Stimulated activated naive CD4-positive, alpha-beta T cell treated with Interleukin-2 at 50 U/mL for 16 hours (primary cell): ENCODE measurements at places on chromosomes 12 and 14.
A peak's percentile ranks its signal among the peaks of the same experiment; 100 is the strongest.

DNA sequence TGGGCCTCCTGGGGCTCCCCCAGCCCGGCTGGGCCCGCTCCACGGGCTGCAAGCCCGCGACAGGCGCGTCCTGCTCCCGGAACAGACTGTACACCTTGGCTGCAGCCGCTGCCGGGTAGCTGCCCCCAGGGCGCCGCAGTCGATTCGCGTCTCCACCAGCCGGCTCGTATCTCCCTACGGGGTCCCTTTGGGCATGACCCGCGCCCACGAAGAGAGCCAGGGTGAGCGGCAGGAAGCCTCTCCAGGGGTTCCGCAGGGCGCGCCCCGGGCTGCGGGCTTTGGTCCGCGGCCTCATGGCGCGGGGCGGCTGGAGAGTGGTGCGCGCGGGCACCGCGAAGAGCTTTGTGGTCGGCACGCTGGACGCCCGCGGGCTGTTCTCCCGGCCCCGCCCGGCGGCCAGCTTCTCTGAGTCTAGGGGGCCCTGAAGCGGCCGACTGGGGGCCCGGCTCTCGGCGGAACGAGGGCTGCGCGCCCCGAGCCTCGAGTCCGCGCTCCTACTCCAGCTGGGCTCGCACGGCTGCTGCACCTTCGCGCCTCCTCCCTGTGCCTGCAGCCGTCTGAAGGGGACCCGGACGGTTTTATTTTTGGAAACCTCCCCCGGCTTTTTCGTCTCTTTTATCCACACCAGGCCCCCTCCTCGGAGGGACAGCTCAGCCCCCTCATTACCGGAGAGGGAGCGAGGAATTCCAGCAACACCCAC lies at the start of gene LTBP2:
Gene LTBP2 (minus strand): TSS at position 588 of the 700 bp plus-strand sequence. CDS start 293 bp downstream, at position 295.
- DNase-seq: no peak

GRCh38 chr14:93068711-93069110 lies 47.0 kb downstream of the ITPK1 start:
- no peak for DNase-seq

- no peak for DNase-seq
Measured at GRCh38 chr12:107079172-107080011, 14.0 kb downstream of the CRY1 start.

DNA sequence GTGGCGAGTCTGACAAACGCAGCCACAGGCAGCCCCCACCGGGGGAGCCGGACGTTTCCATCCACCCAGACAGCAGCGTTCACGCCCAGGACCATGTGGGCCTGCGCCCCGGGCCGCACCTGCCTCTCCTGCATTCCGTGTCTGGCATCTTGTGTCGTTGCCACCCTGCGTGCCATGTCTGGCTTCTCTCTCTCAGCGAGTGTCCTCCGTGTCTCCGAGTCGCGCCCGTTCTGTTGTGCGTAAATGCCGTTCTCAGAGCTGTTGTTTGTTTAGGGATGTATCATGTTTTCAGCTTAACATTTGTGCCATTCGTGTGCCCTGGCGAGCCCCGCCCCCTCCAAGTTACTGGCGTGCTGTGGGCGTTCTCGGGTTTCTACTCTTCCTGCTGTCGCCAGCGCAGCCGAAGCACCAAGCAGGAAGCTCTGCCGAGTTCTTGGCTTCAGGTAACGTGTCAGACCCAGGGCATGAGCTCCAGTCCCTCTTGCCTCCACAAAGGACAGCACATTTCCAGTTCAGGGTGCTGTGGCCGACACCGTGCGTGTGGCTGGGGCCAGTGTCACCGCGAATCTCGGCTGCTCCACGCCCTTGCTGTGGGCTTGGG lies 34.6 kb downstream of the NOC4L start:
- DNase-seq: peak; percentile 52

- no peak for DNase-seq
Measured at GRCh38 chr12:14946162-14946561, 7.8 kb upstream of the ERP27 start.

DNA sequence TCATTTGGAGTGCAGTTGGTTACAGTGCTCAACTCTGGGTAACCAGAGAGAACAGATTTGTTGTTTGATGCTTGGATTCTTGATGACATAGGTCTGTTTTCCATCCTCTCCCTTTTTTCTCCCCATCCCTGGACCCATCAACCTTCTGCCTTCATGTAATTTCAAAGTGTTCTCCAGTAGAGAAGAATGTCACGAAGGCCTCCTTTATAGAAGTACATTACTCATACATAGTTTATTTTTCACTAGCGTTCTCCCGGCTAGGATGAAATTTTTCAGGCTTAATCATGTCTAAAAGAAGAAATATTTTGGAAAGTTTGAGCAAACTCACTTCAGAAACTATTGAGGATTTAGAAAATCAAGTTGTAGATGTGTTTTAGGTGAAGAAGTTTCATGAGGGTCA lies 20.9 kb upstream of the APPL2 start:
- no peak for DNase-seq

GRCh38 chr12:120538281-120539156 lies 4.4 kb downstream of the RNF10 start:
- no peak for DNase-seq

DNA sequence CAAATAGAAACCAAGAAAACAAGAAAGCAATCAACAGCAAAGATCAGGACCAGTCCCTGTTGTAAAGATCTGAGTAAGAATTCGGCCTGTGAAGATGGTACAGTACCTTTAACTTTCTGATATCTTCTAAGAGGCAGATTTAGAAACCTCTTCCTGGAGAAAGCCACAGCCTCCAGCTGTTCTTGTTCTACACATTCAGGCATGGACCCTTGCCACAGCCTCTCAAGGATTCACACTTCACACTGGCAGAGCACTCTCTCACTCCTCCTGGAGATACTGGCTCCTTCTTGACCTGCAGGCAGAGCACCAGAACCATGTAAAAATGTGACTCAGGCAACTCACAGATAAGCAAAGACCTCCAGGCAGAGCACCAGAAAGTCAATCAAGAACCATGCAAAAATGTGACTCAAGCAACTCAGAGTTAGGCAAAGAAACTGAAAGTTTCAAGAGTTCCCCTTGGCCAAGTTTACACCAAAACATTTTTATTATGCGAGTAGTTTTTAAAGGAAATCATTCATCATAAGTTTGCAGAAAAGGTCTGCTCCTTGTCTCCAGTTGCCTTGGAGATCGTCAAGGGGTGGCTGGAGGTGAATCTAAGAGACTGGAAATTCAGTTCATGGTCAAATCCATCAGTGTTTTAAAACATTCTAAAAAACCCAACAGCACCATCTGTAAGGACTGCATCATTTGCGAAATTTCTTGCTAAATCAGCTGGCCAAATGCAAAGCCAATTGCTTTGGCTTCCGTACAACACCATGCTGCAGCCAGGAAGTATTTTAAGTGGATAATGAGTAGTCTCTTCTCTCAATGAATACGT lies 119.3 kb upstream of the MDM1 start:
- peak; percentile 46 for DNase-seq

GRCh38 chr14:34665785-34666435 lies 36.0 kb upstream of the SNX6 start:
- no peak for DNase-seq

- DNase-seq: no peak
Measured at GRCh38 chr14:100473249-100473648, 114.0 kb downstream of the BEGAIN start.

GRCh38 chr14:91955168-91955567 lies 7.7 kb upstream of the FBLN5 start:
- DNase-seq: no peak

DNA sequence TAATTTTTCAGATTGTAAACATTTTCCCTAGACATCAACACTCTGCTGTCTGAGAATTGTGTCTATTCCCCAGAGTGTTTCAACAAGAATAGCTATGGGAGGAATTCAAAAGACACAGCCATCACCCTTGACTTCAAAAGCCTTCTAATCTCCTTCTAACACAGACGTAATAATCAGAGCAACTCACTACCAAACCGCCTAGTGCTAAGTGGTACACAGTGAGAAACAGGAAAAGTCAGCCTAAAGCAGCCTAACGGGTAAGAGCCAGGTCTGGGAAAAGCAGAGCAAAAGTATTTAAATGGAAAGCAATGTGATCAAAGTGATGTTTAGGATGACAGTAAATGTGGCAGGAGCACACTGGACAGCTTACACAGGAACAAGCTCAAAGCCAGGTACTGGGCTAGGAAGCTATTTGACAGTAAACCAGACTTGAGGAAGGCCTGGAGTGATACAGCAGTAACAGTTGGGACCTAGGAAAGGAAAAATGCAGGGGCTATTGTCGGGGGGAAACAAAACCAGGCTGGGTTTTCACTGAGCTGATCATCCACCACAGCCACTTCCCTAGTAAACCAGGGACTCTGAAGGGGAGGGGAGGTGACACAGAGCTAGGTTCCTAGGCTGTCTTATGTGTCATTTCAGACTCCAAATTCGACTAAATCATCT lies 29.4 kb downstream of the CORO1C start:
- no peak for DNase-seq

- no peak for DNase-seq
Measured at GRCh38 chr12:123479442-123480180, 21.7 kb downstream of the SNRNP35 start.
